HFF-Myc (cell line): ENCODE measurements at places on chromosomes 5 and 9.

DNA sequence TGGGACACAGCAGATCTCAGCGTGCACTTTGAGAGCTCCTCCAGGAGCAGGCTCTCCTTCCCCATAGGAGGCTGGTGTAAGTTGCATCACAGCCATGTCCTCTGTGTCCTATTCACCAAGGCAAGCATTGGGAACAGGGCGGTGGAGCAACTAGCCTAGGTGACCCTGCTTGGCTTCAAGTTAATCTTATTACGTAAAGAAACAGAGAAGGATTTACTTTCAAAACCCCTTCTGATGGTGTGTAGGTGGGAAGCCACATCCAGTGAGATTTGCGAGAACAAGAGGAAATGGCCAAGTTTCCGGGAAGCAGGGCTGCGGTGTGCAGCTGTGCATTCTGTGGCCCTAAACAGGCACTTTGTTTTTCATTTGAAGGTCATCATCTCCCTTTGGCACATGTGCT is 80.2 kb downstream of the TRIO start:
- DNase-seq = no peak

DNA sequence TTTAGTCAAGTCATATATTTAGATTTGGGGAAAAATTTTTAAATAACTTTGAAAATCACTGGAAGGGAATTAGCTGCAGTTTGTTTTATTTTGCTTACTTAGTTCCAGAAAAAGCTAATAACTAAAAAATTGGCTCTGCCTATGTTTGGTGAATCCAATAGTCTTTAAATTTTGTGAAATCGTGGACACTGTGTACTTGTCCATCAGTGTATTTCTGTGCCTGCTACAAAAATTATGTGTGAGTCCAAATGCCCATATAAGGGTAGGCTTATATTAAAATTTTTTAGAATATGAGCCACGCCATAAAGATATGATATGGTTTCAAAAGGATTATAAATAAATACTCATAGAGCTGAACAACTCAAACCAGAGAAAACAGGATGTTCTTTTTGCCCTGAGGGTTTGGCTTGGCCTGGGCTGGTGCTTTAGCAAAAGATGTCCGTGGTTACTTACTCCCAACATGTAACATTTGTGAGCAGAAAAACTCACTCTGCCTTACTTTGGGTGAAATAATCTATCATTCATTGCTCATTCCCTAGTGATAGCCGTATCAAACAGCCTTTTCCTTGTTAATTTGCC is 133.2 kb upstream of the PRLR start:
- no peak for DNase-seq

- DNase-seq = no peak
Measured at GRCh38 chr5:149623473-149623872, 42.2 kb downstream of the ARHGEF37 start.

DNA sequence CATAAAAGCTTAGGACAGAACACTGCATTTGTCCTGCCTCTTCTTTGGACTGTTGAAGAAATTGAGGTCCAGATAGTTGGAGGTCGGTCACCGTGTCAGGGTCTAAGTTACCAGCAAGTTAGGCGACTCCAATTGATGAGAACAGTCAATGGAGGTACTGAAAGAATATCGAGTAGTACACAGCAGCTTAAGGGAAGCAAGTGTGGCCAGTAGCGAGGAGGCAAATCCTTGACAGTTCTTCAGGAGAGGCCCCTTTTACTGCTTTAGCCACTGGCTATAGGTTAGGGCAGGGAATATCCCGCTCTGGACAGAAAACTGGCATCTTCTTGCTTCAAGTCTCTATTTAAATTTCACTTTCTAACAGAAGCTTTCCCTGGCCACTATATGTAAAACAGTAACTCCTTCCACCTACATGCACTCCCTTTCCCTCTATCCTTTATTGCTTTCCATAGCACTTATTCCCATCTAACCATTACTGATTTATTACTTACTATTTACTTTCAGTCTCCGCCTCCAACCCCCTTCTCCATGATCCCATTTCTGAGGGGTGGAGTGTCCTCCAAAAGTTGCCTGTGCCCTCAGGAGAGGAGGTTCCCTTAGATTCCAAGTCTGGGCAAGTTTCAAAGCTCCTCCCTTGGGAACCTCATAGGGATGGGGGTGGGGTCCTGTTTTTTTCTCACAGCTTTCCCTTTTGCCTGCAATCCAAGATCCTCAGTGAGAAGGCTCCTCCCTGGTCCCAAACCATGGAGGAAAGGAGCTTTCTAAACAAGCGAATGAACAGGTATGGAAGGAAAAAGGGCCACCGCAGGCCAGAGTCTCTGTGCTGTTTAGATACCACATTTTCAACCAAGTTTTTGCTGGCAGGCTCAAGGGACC is 4.1 kb upstream of the PRDM6 start:
- no peak for DNase-seq

DNA sequence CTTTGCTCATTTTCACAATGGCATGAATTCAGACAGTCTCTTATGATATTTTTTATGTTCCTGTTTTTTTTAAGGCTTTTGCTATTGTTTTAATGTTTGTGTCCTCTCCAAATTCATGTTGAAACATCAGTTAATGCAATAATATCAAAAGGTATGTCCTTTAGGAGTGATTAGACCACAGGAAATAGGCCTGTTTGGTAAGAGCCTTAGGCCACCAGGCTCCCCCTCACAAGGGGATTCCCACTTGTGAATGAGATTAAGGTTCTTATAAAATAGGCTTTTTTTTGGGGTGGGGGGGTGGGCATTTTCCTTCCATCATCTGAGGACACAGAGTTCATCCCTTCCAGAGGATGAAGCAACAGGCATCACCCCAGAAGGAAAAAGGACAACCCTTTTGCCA is 2074.2 kb upstream of the C9orf72 start:
- DNase-seq = no peak

DNA sequence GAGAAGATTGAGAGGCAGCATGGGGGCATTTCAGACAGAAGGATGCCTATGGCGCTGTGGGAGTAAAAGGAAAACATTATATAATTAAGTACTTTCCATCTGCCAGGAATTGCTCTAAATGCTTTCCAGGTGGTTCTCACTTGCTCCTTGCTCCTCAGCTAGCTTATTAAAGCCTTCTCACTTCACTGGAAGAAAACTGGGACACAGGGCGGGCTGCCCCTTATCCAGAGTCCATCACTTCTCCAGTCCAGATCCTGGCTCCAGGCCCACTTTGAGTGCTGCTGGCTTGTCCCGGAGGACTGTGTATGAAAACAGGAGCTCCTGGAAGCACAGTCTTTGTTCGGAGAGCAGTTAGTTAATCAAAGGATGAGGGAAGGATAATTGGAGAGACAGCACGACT is 409.9 kb upstream of the ADAMTS16 start:
- DNase-seq = no peak

DNA sequence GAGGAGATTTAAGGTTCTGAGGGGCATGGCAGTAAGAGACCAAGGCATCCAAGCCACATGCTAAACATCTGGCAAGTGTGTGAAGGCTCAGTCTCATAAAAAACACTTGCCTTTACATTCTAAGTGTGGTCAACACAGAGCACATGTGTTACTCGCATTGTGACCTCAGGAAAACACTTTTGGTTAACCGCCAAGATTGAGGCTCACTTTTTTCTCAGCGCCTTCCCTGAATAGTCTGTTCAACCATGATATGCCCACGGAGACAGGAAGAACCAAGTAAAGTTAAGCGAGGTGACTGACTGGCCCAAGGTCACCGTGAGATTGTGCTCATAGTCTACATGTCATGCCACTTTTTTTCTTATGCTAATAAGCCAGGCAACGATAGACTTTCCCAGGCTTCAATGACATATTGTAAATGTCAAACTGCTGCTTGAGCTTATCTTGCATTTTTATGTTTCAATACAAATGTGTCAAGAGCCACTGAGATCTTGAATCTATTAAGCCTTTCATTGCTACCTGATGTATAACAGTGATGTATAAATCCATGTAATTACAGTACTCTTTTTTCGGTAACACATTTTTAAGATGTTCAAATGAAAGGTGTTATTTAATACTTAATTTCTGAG is 21.1 kb upstream of the IL9 start:
- peak; percentile 75 for DNase-seq

DNA sequence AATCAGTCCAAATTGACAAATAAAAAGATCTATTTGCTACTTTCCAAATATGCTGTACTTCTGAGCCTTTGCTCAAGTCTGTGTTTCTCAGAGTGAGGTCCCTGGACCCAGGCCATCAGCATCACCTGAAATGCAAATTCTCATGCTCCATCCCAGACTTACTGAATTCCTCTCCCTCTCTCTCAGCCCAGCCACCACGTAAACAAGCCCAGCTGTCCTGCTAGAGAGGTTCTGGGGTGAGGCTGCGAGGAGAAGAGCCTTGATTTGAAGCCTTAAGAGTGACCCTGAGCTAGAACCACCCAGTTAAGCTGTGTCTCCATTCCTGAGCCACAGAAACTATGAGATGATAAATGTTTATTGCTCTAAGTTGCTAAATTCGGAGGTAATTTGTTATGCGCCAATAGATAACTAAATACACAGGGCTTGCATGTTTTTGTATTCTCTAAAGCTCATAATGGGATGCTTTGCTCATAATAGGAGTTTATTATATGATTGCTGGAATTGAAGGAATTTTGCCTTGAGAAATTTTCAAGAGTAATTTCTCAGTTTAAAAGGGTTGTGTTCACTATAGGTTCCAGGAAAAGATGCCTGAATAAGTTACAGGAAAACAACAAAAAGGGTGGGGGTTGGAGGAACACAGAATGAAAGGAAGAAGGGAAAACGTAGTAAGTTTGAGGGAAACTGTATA is 98.9 kb upstream of the SPATA31D4 start:
- DNase-seq = no peak

DNA sequence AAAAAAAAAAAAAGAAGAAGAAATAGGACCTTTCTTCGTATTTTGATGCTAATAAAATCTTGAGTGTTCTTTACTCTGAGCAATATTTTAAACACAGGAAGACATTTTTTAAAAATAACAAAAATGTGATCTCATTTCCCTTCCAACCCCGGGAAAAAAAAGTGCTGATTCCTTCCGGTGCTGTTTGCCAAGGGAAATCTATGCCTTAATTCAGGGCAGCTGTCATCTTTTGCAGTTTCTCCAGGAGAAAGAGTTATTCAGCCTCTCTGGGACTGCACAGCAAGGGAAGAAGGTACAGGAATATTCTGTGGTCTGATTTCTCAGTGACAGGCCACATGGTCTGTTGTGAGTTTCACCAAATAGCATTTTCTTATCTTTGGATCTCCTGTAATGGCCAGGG is 291.9 kb upstream of the IRX1 start:
- DNase-seq = no peak

DNA sequence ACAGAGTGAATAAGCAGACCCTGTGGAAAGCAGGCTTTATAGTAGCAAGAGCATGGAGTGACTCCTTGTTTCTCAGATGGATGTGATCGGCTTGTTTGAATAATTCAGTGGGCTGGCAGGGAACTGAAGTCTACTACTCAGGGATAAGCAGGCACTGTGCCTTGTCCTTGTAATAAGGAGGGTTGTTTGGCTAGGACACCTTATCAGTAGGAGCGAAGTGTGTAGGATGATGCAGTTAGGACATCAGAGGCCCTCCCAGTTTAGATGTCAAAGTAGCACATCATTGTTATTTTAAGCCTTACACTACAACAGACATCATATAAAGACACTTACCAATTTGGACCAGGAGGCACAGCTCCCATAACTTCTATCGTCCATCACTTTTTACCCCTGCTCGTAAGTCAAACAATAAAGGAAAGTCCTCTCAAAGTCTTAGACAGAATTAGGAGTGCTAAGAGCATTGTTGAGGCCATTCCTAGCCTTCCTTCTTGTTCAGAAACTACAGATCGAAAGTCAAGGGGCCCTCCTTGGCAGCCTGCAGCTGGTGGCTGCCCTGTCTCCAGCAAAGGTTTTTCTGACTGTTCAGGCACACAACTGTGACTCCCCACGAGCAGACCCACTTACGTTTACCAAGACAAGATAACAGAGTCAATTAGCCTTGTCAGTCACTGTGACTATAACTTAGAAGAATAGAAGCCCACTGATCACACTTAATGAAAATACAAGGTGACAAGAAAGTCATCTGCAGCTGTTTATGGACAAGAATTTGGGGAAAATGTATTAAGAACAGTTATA is 218.6 kb downstream of the SNX18 start:
- DNase-seq = no peak

- no peak for DNase-seq
Measured at GRCh38 chr5:58294598-58295305, 165.1 kb downstream of the PLK2 start.

DNA sequence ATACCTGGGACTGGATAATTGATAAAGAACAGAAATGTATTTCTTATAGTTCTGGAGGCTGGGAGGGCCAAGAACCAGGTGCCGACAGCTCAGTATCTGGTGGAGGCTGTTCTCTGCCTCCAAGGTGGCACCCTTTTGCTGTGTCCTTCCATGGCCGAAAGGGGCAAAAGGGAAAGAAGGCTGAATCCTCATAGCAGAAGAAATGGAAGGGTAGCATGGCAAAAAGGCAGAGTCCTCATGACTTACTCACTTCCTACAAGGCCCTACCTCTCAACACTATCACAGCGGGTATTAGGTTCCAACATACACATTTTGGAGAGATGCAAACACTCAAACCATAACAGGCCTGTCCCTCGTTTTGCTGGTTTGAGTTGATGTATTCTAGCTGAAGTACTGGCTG is 25.1 kb upstream of the MED10 start:
- DNase-seq = no peak

DNA sequence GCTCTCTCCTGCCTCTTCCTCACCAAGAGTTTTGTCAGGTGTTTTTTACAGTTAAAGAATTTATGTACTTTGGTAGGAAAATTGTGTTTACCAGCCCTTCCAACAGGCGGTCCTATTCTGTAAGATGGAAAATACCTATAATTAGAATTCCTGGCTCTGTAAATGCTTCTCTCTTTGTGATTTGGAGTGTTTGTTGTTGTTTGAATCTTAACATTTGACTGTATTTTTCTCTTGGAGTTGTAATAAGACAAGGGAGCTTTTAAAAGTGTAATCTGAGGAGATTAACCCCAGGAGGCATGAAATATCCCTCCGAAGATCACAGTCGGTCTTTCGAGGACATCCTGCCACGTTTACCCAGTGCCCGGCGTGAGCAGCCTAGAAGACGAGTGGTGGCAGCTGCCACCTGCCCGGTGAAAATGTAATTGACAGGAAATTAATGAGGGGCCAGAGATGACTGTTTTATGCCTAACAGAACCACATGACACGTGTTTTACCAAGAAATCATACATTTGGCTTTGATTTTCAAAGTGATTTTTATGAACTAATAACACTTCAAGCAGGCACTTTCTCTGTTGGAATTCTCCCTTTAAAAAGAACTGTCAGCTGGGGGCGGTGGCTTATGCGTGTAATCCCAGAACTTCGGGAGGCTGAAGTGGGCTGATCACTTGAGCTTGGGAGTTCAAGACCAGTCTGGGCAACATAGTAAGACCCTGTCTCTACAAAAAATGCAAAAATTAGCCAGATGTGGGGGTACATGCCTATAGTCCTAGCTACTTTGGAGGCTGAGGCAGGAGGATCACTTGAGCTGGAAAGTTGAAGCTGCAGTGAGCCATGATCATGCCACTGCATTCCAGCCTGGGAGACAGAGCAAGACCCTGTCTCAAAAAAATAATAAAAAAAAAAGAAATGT is 20.0 kb downstream of the ANKRD33B start:
- no peak for DNase-seq

GRCh38 chr9:94794476-94795167 is 68.1 kb downstream of the AOPEP start:
- no peak for DNase-seq
